SHP77 (cell line): ENCODE measurements at places on chromosomes 13 and 19.

DNA sequence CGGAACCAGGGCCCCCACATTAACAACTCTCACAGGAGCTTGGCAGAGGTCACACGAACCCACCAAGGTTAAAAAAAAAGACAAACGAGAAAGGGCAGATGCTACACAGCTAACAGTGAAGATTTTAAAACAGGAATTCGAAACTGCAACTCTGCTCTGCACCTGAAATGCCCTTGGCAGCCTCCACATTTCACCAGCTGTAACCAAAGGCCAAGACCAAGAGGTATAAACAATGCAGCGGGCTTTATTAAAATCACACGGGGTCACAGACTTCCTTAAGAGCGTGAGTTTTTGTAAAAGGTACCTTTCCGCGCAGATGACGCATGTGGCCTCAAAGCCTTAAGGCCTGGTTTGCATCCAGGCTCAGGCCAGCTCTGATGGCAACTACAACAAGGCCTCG lies 88.2 kb downstream of the STK24 start:
- DNase-seq: no peak

DNA sequence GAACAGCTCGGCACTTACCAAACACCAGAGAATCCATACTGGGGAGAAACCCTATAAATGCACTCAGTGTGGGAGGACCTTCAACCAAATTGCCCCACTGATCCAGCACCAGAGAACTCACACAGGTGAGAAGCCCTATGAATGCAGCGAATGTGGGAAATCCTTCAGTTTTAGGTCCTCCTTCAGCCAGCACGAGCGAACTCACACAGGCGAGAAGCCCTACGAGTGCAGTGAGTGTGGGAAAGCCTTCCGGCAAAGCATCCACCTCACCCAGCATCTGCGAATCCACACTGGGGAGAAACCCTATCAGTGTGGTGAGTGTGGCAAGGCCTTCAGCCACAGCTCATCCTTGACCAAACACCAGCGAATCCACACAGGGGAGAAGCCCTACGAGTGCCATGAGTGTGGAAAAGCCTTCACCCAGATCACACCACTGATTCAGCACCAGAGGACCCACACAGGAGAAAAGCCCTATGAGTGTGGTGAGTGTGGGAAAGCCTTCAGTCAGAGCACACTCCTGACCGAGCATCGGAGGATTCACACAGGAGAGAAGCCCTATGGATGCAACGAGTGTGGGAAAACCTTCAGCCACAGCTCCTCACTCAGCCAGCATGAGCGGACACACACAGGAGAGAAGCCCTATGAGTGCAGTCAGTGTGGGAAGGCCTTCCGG lies 8.3 kb downstream of the ZNF135 start:
- DNase-seq: no peak

DNA sequence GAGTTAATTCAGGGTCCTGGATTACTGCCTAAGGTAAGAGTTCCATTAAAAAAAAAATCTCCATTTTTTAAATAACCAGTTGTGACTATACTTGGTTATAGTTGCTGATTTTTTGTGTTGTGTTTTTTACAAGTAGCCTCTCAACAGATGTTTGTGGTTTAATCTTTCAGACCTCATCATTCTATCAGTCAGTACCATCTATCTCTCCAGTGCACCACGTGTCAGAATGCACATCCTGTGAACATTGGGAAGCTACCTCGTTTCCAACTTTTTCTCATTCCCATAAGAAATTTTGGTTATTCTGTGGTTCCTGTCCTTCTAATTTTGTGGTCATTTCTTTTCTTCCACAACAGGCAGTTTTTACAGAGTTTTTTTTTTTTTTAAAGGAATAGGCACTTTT lies 39.2 kb downstream of the WDFY2 start:
- DNase-seq: no peak

GRCh38 chr13:72689181-72689696 lies 38.2 kb downstream of the MZT1 start:
- DNase-seq: no peak

- DNase-seq: no peak
Observed at GRCh38 chr19:31516756-31517155, 167.5 kb upstream of the TSHZ3 start.

- DNase-seq: no peak
Observed at GRCh38 chr19:55958356-55958755, 10.7 kb downstream of the NLRP8 start.

DNA sequence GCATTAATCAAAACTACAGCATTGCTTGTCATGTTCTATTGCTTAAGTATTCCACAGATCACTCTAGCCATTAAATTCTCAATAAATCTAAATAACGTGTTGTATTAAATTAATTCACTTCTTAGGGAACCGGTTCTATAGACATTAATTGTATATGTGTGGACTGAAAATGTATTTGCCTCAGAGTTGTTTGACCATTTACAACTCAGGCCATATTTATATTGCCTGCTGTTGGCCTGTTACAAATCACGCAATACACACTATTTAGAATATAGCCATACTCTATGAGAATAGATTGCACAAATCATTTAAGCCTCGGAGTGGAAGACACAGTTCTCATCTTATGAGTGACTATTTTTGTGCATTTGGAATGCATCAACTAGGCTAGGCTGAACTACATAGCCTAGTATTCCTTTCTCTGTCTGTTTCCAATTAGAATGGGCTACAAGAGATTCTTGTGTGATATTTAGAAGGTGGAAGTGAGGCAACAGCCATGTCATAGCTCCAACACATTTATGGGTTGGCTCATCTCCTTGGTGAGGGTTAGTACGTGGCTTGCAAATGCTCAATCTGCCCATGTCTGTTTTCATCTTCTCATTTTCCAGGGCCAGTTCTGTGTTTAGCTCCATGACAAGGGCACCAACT lies 1116.1 kb downstream of the PCDH9 start:
- DNase-seq: no peak

- peak; percentile 27 for DNase-seq
Observed at GRCh38 chr19:17292301-17293074, 10.7 kb downstream of the ABHD8 start.

DNA sequence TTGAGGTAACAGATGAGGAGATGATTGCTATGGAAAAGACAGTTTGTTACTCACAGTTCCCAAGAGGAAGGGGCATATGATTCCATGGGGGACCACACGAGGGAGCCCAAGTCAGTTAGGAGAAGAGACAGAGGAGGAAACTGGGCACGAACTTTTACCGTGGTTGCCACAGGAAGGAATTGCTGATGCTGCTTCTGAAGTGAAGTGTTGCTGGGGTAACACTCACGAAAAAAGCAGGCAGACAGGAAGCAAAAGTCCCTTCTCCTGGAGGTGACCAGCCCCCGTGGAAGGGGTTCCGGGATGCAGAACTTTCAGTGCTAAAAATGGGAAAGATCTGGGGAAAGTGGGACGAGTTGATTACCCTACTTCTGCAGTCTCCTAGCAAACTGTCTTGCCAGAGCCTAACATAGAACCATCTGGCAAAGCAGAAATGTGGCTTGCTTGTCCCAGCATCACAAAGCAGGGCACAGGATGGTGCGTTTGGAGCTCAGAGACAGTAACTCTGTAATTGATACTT lies 35.4 kb upstream of the MAP3K10 start:
- DNase-seq: peak; percentile 38

DNA sequence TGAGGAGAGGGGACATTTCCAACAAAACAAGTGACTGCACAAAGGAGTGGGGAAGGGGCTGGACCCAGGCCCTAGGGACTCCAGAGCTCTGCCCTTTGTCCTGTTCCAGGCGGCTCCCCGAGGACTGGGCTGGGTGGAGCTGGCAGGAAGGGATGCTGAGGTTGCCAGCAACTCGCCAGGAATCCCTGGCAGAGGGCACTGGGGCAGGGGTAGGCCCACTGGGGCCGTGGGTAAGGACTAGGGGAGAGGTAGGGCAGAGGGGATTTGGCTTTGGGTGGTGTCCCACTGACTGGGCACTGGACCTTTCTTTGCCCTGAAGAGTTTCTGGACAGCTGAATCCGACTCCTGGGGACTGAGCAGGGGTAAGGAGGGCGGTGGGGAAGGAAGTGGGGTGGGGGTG lies 7.9 kb downstream of the LIPE start:
- DNase-seq: no peak

DNA sequence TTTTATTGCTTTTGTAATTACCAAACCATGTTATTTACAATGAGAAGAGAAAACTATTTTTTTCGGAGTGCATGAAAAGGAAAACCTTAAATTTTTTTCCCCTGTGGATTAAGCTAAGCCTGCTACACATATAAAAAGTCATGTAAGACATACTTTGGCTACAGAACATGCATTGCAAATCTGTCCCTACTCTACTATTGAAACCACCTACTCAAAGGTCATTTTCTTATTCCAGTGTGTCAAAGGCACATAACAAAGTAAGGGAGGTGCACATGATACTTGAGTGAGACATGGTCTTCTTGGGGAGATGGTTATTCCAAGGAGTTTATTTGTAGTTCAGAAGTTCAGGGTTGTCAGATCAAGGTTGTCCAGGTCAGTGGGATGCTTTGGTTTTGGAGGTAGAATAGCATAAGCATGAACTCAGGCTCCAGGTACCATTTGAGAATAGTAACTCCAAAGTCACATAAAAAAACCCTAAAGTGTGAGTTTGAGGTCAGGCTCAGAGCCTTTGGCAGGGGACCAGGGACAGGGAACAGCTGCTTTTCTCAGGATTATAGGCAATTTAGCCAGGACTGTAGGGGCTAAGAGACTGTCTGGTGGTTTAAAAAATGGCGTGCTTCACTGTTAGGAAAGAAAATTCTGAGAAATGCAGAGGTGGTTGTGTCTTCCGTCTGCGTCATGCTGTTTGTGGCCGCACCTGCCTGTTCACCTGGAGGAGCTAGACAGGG lies 15.4 kb downstream of the FARP1 start:
- no peak for DNase-seq

GRCh38 chr13:70310396-70311119 lies 202.3 kb upstream of the KLHL1 start:
- peak; percentile 39 for DNase-seq

DNA sequence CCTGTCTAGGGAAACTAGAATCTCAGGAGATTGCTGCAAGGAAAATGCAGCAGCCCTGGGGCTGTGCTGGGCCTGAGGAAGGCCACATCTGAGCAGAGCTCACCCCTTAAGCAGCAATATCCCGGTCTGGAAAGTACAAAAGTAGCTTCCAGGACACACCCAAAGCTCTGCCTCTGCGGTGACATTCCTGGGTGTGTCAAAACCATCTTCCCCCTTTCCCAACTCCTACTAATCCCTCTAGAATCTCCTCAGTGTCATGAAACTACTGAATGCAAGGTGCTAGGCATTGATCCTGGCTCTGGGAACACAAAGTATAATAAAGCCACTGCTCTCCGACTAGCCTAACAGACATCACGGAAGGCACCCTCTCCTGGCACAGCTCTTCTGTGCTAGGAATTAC lies 5.0 kb downstream of the PBX4 start:
- DNase-seq: no peak

GRCh38 chr13:109140479-109141349 lies 511.3 kb downstream of the MYO16 start:
- DNase-seq: no peak

DNA sequence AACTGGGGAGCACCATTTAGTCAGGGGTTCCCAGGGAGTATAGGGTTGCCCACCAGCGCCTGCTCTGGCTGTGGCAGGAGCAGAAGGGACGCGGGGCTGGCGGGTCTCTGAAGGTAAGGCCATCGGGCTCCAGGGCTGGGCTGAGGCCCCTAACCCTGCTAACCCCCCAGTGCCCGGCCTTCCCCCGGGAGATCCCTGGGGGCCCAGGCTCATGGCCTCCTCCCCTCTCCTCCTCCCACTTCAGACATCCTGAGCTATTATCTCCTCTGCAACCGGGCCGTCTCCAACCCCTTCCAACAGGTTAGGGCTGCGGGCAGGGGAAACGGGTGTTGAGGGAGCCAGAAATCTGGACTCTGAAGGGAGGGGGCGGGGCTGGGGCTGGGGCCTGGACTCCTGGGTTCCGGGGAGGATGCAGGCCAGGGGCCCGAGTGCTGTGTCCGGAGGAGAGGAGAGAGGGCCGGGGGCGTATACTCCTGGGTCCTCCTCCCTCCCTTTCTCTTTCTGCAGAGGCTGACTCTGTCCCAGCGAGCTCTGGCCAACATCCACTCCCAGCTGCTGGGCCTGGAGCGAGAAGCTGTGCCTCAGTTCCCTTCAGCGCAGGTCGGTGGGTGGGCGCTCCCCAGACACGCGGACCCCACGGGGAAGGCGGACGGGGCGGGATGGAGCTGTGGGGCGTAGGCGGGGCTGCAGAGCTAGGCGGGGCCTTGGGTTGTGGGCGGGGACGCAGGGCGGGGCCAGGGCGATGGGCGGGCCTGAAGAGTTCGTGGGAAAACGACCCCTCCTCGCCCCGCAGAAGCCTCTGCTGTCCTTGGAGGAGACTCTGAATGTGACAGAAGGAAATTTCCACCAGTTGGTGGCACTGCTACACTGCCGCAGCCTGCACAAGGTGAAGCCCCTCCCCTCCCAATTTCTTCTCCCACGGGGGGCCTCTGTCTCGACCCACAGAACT lies 15.3 kb downstream of the TTYH1 start:
- no peak for DNase-seq

DNA sequence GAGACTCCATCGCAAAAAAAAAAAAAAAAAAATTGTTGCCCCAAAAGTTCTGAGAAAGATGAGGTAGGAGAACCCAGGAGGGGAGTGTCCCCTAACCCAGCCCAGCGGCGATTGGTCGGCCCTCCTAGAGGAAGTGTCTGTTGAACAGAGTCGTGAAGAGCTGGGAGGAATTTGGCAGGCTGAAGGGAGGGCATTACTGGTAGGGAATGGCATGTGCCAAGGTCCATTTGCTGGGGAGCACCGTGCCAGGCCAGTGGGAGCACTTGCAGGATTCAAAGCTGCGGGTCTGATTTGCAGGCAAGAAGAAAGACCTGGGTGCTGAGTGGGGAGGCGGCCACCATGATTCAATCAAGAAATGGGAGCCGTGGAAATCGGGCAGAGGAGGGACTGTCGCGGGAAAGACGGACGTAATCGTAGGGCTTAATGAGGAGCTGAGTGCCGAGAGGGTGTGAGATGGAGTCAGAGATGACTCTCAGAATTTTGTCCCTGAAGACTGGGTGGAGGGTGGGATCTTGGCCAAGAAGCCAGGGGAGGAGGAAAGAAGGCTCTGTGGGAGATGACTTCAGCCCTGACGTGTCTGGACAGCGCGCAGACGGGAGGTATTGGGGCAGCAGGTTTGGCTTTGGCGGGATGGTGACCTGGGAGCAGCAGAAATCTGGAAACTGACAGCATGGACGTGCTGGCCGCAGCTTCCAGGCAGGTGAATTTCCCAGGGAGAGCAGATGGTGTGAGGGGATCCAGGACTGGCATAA lies 15.4 kb downstream of the CERS4 start:
- no peak for DNase-seq
